Stimulated activated naive CD8-positive, alpha-beta T cell treated with anti-CD3 and anti-CD28 coated beads, Interleukin-15, Interleukin-2, amounts not matched to agents 100 U/mL and 50 U/mL, for 24 hours (primary cell): ENCODE measurements at places on chromosomes 3 and 15.

DNA sequence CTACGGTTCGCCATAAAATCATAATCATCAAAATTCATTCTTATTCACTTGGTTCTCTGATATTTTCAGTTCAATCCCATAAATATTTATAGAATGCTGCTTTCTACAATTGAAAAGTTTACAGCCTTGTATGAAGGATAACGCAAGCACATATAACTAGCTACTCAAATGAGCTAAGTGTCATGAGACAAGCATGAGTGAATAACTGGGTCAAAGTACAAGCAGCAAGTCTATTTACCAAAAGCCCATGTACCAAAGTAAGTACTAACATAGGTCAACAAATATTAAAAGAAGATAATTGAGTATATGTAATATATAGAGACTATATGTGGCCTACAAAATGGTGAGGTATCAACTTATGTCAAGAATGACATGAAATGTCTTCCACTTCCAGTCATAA is 596.6 kb downstream of the GBE1 start:
- no peak for DNase-seq

DNA sequence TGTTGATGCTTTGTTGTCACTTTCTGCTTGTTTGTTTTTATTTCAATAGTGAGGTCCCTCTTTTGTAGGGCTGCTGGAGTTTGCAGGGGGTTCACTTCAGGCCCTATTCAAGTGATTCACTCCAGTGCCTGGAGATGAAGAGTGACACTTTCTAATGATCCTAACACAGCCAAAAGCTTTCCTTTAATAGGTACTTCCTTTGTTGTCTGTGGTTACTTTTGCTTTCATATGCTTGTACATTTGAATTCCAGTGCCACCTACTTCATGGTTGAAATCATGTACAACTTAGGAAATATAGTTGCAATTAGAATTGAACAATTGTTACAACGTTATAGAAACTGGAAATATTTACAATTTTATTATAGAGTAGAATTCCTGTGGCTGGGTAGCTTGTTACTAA is 466.8 kb upstream of the EPHA3 start:
- no peak for DNase-seq

- peak; percentile 81 for DNase-seq
These were observed 136.8 kb upstream of the CCDC54 start for GRCh38 chr3:107240183-107241091.

- no peak for DNase-seq
These were observed 72.1 kb upstream of the ITGA11 start for GRCh38 chr15:68503791-68504680.

GRCh38 chr15:65175511-65175910 is 9.6 kb downstream of the CLPX start:
- no peak for DNase-seq

- DNase-seq = peak; percentile 49
These were observed at the start of gene DNAH12 for GRCh38 chr3:57544181-57545125. DNAH12 (minus strand) TSS chr3:57544344; CDS start chr3:57542870, 1,474 bp downstream.

GRCh38 chr15:58433597-58434333 is 2.0 kb downstream of the LIPC start:
- DNase-seq = no peak
